ENCODE measurements at places on chromosomes 6 and 20. TPM values are rescaled to one million over a fixed set of nuclear protein-coding genes. Genes with fewer than 3 reads are reported as not detected.

DNA sequence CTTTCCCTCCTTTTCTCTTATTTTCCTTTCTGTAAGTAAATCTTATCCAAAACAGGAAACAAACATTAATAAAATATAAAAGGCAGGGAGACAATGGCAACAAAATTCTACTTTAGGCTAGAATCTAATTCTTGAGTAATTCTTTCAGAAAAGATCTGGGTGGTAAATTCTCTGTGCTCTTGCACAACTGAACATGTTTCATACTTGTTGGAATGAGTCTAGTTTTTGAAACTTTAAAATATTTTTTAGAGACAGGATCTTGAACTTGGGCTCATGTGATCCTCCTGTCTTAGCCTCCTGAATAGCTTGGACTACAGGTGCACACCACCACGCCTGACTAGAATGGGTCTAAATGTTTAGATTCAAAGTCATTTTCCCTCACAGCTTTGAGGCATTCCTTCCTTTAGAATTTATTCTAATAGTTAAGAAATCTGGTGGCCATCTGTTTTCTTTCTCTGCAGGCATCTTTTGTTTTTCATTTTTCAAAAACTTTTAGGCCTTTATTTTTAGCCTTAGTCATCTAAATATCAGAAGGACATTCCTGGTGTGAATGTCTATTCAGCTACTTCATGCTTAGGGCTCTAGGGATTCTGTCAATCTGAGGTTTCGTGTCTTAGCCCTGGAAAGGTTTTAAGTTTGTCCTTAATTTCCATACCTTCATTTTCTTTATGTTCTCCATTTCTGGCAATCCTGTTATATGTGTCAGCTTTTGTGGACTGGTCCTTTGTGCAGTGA, 76.5 kb downstream of the CDKAL1 start:
- no peak for DNase-seq

GRCh38 chr6:130625825-130626527, 201.2 kb upstream of the SMLR1 start:
- no peak for DNase-seq

- DNase-seq: no peak
Measured at GRCh38 chr6:54891536-54891935, 45.0 kb downstream of the FAM83B start.

SEMG1 gene
- total RNA-seq: not detected

DNA sequence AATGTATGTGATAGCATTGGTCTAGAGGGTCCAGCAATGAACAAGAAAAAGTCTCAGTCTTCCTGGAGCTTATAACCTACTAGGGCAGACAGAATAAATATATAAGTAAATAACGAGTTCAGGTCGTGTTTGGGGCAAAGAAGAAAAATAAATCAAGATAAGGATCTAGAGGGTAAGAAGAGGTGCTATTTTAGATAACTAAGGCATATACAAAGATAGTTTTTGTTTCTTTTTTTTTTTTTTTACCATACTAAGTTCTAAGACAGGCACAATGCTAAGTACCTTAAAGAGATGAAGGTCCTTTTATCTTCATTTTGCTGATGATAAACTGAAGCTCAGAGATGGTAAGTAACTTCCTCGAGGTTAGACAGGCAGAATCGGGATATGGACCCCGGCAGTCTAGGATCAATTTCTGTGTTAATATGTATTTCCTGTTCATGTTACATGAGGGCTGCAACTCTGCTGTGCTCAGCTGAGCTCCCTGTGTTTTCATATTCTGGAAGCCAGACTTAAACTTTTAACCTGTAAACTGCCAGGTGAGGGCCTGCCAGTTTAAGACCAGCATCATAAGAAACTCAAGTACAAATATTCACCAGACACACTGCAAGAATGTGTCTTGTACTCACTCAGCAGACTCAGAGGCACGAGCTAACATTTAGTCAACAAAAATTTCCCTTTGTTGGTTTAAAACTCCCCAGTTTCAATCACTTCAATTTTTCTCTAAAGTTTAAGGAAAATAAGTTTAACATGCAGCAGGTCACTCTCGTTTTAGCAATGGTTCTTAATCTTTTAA, 23.3 kb downstream of the SESN1 start:
- DNase-seq: no peak

DNA sequence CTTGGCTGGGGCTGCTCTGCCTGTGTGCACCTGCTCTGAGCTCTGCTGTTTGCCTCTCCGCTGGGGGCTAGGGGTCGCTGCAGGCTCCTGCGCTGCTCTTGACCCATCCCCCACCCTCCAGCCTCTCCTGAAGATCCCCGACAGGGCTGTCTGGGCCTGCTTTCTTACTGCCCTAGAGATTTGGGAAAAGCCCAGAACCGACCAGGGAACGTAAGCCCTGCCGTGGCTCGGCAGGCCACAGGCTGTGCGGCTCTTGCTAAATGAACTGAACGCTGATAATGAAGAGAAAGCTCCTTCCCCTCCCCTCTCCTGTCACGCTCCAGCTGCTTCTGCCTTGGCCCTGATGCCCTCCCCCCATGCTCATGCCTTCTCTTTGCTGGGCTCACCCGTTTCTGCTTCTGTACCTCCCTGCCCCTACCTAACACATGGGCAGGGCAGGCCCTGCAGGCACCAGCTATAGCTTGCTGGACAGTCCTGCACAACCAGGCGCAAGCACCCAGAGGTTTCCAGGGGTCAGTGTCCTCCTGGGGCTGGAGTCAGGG, 32.0 kb upstream of the PCMTD2 start:
- peak; percentile 80 for DNase-seq

HMGCLL1 gene
- 2.9 TPM for total RNA-seq

PPP1R3D gene
- 12.2 TPM for total RNA-seq

- DNase-seq: no peak
Measured at GRCh38 chr6:112933947-112934346, 586.8 kb downstream of the RFPL4B start.

GRCh38 chr20:15236812-15237211, 899.4 kb upstream of the FLRT3 start:
- DNase-seq: peak; percentile 24

- DNase-seq: no peak
Measured at GRCh38 chr6:100833972-100834574, 47.1 kb downstream of the ASCC3 start.

- DNase-seq: no peak
Measured at GRCh38 chr6:50655848-50656453, 57.4 kb upstream of the TFAP2D start.
